Activated T-helper 1 cell treated with Interleukin-2 at 50 U/mL for 16 hours (primary cell): ENCODE measurements at places on chromosomes 7 and 10.
A peak's percentile ranks its signal among the peaks of the same experiment; 100 is the strongest.

DNA sequence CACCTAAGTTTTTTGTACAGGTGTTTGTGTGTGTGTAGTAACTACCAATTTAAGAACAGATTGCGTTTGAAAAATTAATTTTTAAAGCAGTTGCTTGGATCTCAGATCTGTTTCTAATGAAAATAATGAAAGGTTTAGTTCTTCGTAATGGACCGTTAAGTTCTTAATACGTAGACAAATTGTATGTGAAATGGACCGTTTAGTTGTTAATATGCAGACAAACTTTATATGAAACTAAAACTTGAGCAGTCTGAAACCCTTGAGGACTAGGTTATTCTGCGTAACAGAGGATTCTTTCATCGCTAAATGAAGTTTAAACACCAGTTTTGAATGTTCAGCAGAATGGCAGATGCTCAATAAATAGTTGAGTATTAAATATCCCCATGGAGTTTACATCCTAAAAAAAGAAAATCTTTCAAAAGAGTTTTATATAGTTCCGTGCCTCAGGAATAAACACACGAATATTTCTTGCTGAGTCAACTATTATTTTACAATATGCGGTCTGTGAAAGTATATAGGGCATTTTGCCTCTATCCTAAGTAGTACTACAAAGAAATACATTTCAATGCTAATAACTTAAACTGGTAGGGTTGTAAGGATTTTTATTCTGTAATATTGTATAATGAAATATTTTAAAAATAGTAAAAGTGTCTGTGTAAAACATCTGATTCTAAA lies 1.2 kb downstream of the DBF4 start:
- DNase-seq, result no peak

- DNase-seq, result no peak
Observed at GRCh38 chr7:127598318-127598717, 4.8 kb downstream of the FSCN3 start.

GRCh38 chr10:118793545-118793944 lies 38.8 kb upstream of the CACUL1 start:
- no peak for DNase-seq

- DNase-seq, result no peak
Observed at GRCh38 chr10:69004821-69005220, 16.2 kb downstream of the KIFBP start.

- no peak for DNase-seq
Observed at GRCh38 chr7:96397936-96398598, 76.2 kb upstream of the SLC25A13 start.

DNA sequence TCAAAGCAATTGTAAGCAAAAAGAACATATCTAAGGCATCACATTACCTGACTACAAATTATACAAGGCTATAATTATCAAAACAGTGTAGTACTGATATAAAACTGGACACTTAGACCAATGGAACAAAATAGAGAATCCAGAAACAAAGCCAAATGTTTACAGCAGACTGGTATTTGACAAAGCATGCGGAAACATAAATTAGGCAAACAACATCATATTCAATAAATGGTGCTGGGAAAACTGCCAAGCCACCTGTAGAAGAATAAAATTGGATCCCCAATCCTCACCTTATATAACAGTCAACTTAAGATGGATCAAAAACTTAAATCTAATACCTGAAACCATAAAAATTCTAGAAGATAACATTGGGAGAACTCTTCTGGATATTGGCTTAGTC lies 240.8 kb upstream of the POM121L12 start:
- no peak for DNase-seq

DNA sequence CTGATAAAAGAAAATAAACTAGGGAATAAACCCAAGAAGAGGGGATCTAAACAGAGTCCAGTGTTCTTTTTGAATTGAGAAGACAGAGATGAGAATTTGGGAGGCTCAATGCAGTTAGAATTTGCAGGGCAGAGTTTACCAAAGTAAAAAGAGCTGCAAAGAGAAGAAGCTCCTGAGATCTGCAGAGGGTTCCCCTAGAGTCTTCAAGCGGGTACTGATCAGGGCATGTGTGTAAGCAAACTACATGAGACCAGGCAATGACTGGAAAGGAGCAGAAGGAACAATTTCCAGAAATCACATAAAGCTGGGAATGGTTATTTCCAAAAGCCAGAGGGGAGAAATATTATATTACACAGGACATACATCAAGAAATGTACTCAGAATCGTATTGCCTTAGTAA lies 58.1 kb upstream of the TES start:
- DNase-seq, result no peak

DNA sequence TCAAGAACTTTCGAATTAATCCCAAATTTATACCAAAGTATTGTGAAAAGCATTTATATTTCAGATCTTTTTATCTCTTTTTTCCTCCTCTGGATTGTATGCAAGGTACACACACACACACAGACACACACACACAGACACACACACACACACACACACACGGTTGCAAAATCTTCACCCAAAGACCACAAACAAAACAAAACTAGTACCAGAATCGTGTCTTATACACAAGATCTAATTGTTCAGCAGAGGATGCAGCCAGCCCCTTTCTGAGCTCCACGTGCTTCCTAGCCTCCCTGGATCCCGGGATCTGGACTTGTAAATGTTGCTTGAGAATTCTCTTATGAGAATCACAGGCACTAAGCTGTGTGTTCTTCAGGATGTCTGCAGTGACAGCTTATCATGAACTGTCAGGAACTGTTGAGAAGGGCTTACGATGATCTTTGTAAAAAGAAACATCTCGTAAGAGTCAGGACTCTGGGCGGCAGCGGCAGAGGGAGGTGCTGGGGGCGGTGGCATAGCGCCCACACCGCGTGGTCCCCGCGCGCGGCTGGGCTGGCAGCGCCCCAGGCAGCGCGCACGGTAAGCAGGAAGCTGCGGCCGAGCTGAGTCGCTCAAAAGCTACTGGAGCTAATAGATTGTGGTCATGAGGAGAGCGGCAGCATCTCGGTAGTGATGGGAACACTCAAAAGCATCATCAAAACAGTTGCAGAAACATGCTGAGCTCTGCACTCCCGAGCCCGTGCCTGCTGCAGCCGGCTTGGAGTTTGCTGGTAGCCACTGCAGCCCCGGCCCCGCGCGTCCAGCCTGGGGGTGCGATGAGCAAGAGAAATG lies 277.6 kb downstream of the GATA3 start:
- peak; percentile 84 for DNase-seq

GRCh38 chr10:60914690-60915141 lies 29.3 kb downstream of the RHOBTB1 start:
- DNase-seq, result no peak

DNA sequence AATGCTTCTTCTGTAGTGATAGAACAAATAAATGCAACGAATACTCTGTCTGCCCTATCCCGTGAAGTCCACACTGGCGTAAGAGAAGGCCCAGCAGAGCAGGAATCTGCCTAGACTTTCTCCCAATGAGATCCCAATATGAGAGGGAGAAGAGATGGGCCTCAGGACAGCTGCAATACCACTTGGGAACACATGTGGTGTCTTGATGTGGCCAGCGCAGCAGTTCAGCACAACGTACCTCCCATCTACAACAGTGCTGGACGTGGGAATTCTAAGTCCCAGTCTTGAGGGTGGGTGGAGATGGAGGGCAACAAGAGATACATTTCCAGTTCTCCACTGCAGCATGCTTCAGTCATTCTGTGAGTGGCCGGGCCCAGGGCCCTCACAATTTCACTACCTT lies 45.8 kb downstream of the FIGNL1 start:
- no peak for DNase-seq

- no peak for DNase-seq
Observed at GRCh38 chr7:142940966-142941535, 1.8 kb downstream of the LLCFC1 start.
